ENCODE measurements at places on chromosomes 11 and 22. TPM values are rescaled to one million over a fixed set of nuclear protein-coding genes. Genes with fewer than 3 reads are reported as not detected.

PKP3 gene
- polyA plus RNA-seq = 0.16 TPM

GRCh38 chr11:70338594-70338993 is 59.7 kb upstream of the CTTN start:
- DNase-seq = no peak

- no peak for DNase-seq
Observed at GRCh38 chr11:118896472-118896913, 12.8 kb downstream of the CXCR5 start.

- DNase-seq = no peak
Observed at GRCh38 chr11:112656772-112657428, 304.3 kb upstream of the NCAM1 start.

ZNF74 gene
- polyA plus RNA-seq = 14.9 TPM

- no peak for DNase-seq
Observed at GRCh38 chr11:116838321-116839084, 1.1 kb upstream of the APOA1 start.

CECR2 gene
- 23.2 TPM for polyA plus RNA-seq

GRCh38 chr11:79071190-79071589 is 369.6 kb downstream of the TENM4 start:
- DNase-seq = no peak

All from forelimb muscle (tissue), 1 donor.